H1 (cell line): ENCODE measurements at places on chromosomes 6 and 20. TPM values are rescaled to one million over a fixed set of nuclear protein-coding genes. Genes with fewer than 3 reads are reported as not detected.

- peak overlapping the region; percentile 72 for H3K27ac ChIP-seq
- peak overlapping the region; percentile 65 for H3K4me3 ChIP-seq
- DNase-seq = peak; percentile 82
- H3K27me3 ChIP-seq = no peaks in the 10 kb centered on the region; the same call in 1 of the 2 replicates
- H3K36me3 ChIP-seq = no peaks in the 10 kb centered on the region
- peaks cover 2% of the 10 kb centered on the region for H3K4me1 ChIP-seq
Observed at GRCh38 chr6:19804205-19805128, 32.7 kb upstream of the ID4 start.

DNA sequence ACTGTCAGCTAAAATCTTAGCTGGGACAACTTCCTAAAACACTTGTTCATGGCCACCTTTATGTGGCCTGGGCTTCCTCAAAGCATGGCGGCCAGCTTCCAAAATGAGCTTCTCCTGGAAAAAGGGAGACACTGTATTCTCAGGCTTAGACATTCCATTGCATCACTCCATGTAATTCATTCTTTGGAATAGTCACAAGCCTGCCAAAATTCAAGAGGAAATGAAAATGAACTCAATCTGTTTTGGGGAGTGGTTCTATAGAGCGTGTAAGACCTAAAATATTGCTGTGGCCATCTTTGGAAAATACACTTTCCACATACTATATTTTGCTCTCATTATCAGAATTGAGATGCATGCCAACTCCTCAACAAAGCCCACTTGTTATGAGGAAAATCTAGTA, 687.0 kb downstream of the KIF16B start:
- peaks cover 15% of the 10 kb centered on the region for H3K4me1 ChIP-seq
- H3K36me3 ChIP-seq = no peaks in the 10 kb centered on the region
- H3K27me3 ChIP-seq = no peaks in the 10 kb centered on the region
- no peak for DNase-seq
- H3K27ac ChIP-seq = no peak overlapping the region

- peaks cover 13% of the 10 kb centered on the region for H3K4me1 ChIP-seq
- no peaks in the 10 kb centered on the region for H3K36me3 ChIP-seq
- peaks cover 17% of the 10 kb centered on the region for H3K27me3 ChIP-seq
- peak; percentile 33 for DNase-seq
- peak overlapping the region; percentile 16; the same call in 1 of the 2 replicates for H3K4me3 ChIP-seq
- no peak overlapping the region for H3K27ac ChIP-seq
Observed at GRCh38 chr6:14211562-14211942, 94.0 kb downstream of the CD83 start.

DNA sequence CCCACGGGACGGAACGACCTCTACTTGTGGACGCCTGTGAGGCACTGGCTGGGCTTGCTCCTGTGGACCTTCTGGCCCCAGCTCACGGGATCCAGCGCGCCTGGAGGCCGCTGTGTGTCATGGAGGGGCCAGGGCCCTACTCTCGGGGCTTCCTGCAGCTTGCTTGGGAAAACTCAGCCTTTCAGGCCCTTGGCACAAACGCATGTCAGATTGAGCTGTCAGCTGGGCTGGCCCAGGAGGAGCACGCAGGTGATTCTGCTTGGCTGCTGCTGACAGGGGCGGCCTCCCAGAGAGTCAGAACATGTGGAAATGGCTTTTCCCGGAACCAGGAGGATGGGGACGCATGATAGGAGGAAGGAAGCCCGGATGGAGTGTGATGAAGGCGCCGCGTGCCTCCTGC, 39.7 kb downstream of the TMEM181 start:
- no peaks in the 10 kb centered on the region; the same call in 1 of the 2 replicates for H3K36me3 ChIP-seq
- no peaks in the 10 kb centered on the region for H3K27me3 ChIP-seq
- no peaks in the 10 kb centered on the region for H3K4me1 ChIP-seq
- H3K4me3 ChIP-seq = no peak overlapping the region
- no peak for DNase-seq

GRCh38 chr6:167673946-167674345, 152.8 kb upstream of the AFDN start:
- no peak overlapping the region for H3K4me3 ChIP-seq
- H3K4me1 ChIP-seq = peaks cover 4% of the 10 kb centered on the region; the same call in 1 of the 2 replicates
- no peak for DNase-seq
- no peak overlapping the region for H3K27ac ChIP-seq
- H3K27me3 ChIP-seq = peaks cover 5% of the 10 kb centered on the region

DNA sequence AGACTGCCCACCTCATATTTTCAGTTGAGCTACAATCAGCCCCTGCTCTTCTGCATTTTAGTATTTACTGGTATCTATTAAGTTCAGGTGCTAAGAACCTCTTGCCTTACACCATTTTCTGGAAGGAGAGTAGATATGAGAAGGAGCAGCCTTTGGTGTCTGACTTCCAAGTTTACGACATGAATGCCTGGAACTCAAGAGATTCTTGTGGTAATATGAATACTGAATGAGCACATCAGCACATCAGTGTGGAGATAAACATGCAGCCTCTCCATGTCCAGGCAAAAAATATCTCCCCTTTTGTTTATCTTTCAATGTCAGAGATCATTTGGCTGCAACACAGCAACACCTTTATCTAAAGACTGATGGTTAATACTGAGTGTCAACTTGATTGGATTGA, 65.8 kb upstream of the THEMIS start:
- no peaks in the 10 kb centered on the region for H3K36me3 ChIP-seq
- H3K27ac ChIP-seq = no peak overlapping the region
- H3K27me3 ChIP-seq = no peaks in the 10 kb centered on the region
- no peak for DNase-seq

DNA sequence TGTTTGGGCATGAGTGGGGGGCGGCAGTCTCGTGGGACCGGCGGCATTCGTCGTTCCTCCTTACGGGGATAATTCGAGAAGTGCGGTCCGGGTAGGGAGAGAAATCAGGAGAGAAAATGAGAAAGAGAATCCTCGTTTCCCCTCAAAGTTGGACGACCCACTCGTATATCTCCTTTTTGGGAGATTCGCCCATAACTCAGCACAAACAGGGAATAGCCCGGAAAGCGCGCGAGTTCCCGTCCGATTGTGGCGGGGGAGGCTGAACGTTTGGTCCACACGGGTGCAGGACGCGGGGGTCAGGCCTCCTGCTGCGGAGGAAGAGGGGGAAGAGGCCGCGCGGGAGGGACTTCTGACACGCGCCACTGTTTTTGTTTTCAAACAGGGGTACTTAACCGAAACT, 42.4 kb downstream of the POPDC3 start:
- DNase-seq = no peak
- H3K4me1 ChIP-seq = peaks cover 2% of the 10 kb centered on the region; the same call in 1 of the 2 replicates
- H3K36me3 ChIP-seq = no peaks in the 10 kb centered on the region
- peak overlapping the region; percentile 65 for H3K4me3 ChIP-seq
- no peak overlapping the region for H3K27ac ChIP-seq

DNA sequence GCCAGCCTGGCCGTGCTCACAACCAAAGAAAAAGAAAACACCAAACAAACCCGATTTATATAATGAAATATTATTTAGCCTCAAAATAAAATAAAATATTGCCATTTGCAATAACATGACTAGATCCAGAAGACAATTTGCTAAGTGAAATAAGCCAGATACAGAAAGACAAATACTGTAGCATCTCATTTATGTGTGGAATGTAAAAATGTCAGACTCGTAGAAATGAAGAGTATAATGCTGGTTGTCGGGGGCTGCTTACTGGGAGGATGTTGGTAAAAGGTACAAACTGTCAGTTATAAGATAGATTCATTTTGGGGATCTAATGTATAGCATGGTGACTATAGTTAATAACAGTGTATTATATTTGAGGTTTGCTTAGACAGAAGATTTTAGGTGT, 269.7 kb downstream of the THBS2 start:
- no peaks in the 10 kb centered on the region for H3K4me1 ChIP-seq
- H3K4me3 ChIP-seq = no peak overlapping the region
- no peak overlapping the region for H3K27ac ChIP-seq
- H3K36me3 ChIP-seq = no peaks in the 10 kb centered on the region; the same call in 1 of the 2 replicates
- DNase-seq = no peak
- no peaks in the 10 kb centered on the region for H3K27me3 ChIP-seq

DNA sequence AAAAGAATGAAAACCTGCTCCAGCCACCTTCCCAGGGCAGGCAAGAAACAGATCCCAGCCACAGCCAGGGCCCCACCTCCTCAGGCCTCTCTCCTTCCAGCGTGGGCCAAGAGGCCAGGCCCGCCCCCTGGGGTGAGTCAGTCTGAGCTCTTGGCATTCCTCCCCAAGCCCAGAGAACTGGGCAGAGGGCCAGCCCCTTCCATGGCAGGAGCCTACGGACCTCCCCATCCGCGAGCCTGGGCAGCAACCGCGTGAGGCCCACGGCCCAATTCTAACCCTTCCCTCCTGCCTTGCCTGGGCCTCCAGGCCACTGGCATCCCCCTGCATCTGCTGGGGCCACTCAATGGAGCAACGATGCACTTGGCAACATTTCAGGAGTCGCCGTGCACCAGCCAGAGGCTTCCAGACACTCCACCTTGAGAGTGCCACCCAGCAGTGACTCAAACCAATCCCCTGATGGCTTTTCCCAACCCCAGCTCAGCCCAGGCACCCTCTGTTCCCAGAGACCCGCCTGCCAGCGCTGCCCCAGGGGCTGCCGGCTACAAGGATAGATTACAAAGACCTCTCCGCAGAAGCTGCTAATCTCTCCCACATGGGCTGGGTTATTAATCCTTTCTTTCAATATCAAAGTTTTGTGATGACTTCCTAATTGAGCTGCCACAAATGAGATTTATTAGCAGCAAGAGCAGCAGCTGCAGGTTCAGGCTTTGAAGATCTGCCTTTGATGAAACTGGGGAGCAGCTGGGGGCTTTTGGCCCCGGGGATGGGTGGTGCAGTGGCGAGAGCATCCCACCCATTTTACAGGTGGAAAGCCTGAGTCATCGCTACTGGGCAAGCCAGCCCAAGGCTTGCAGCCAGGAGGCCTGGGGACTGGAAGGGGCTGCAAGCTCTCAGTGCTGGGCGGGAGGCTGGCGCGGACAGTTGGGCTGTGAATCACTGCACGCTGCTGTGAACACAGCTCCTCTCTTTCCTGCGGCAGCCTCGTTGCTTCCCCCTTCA, 85.7 kb downstream of the NFATC2 start:
- no peak overlapping the region for H3K27ac ChIP-seq
- DNase-seq = no peak
- no peaks in the 10 kb centered on the region for H3K36me3 ChIP-seq
- no peak overlapping the region for H3K4me3 ChIP-seq
- H3K27me3 ChIP-seq = no peaks in the 10 kb centered on the region

DNA sequence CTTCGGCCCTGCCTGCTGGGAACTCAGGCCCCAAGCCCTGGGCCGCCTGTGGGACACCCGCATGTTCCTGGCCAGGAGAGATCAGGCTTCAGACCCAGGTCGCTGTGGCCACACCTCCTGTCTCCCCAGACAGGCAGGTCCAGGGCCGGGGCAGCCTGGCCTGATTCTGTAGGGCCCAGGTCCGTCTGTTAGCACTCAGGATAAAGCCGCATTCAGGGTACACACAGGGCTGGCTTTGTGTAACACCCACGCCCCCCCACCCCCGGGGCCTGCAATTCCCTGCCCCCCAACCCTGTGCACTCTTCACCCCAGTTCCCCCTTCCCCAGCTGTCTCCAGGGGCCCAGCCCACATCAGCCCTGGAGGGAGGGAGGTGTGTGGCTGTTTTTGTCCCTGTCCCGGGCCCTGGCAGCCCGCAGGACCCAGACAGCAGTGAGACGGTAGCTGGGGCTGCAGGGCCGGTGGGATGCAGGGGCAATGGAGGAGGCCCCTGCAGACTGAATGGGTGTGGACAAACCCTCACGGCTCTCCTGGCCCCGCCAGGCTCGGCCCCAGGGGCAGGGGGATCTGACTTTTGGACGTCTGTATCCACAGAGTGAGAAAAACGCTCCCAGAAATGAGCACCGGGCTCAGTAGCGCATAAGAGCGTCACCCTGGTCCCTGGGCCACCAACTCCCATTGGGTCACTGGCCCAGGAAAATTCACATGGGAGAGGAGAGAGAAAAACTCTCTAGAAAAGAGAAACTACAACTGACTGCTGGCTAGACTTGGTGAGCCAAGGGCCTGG, 42.4 kb upstream of the ZBP1 start:
- H3K27ac ChIP-seq = no peak overlapping the region
- H3K4me1 ChIP-seq = peaks cover 7% of the 10 kb centered on the region
- no peak overlapping the region for H3K4me3 ChIP-seq
- DNase-seq = no peak
- no peaks in the 10 kb centered on the region for H3K27me3 ChIP-seq

- no peak overlapping the region for H3K27ac ChIP-seq
- H3K4me3 ChIP-seq = no peak overlapping the region
- no peaks in the 10 kb centered on the region for H3K27me3 ChIP-seq
- DNase-seq = no peak
Observed at GRCh38 chr20:25297141-25297905, 49.4 kb downstream of the PYGB start.

- H3K4me3 ChIP-seq = no peak overlapping the region
- no peaks in the 10 kb centered on the region for H3K36me3 ChIP-seq
- H3K27ac ChIP-seq = no peak overlapping the region
- no peak for DNase-seq
- no peaks in the 10 kb centered on the region for H3K4me1 ChIP-seq
Observed at GRCh38 chr20:23907579-23907978, 28.0 kb upstream of the CST5 start.

GRCh38 chr6:144007478-144008119, 460 bp downstream of the PLAGL1 start:
- peaks cover 42% of the 10 kb centered on the region for H3K27me3 ChIP-seq
- H3K4me3 ChIP-seq = peak overlapping the region; percentile 63
- no peaks in the 10 kb centered on the region for H3K4me1 ChIP-seq
- no peak overlapping the region for H3K27ac ChIP-seq

GRCh38 chr6:91781946-91782345, 1195.1 kb upstream of the MAP3K7 start:
- H3K4me3 ChIP-seq = no peak overlapping the region
- no peaks in the 10 kb centered on the region for H3K36me3 ChIP-seq
- no peaks in the 10 kb centered on the region for H3K27me3 ChIP-seq

DNA sequence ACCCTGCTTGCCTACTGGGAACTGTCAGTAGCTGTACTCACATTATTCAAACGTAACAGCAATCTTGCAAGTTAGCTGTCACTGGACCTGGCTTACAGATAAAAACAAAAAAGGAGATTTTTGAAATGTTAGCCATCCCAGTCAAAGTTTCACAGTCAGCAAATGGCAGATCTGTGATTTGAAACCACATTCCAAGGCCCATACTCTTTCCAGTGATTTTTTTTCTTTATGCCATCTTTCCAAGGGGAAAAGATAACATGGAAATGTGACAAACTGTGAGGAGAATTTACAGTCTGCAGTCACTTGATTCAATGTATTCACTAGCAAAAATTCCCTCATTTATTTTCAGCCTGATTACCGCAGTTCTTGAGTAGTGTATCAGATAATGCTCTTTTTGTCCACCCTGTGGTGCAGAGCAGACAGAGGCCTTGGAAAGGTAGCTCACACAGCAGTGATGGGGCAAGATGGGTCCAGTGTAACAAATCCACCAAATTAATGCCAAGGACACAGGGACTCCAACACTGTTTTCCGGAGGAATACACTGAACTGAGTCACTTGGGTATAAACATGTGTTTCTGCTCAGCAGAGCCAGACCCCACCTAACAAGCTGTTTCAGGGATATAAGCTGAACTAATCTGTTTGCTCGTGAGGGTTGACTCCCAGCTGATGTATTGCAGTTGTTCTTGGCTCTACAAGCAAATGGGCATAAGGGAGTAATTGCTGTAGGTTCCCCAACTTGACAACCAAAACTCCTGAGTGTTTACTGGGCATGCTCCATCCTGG, 49.9 kb upstream of the ADGRF1 start:
- no peak overlapping the region for H3K27ac ChIP-seq
- no peaks in the 10 kb centered on the region for H3K36me3 ChIP-seq
- no peak for DNase-seq
- H3K27me3 ChIP-seq = no peaks in the 10 kb centered on the region

GRCh38 chr20:2626853-2627541, 25.4 kb upstream of the NOP56 start:
- H3K27me3 ChIP-seq = no peaks in the 10 kb centered on the region; the same call in 1 of the 2 replicates
- H3K4me1 ChIP-seq = no peaks in the 10 kb centered on the region
- no peaks in the 10 kb centered on the region for H3K36me3 ChIP-seq
- no peak overlapping the region for H3K4me3 ChIP-seq

The BRD2 gene
- 179 and 185 TPM in 2 replicates for total RNA-seq

The CYP39A1 gene
- 2.4 and 2.5 TPM in 2 replicates for total RNA-seq

The ZNF318 gene
- total RNA-seq = 22.1 and 22.3 TPM in 2 replicates

The FARS2 gene
- total RNA-seq = 14.0 and 14.4 TPM in 2 replicates

The USP49 gene
- total RNA-seq = 21.1 and 24.4 TPM in 2 replicates
